ENCODE measurements at places on chromosomes 3 and 15.

GRCh38 chr3:179268400-179269051 is 17.6 kb upstream of the KCNMB3 start:
- no peak for DNase-seq

DNA sequence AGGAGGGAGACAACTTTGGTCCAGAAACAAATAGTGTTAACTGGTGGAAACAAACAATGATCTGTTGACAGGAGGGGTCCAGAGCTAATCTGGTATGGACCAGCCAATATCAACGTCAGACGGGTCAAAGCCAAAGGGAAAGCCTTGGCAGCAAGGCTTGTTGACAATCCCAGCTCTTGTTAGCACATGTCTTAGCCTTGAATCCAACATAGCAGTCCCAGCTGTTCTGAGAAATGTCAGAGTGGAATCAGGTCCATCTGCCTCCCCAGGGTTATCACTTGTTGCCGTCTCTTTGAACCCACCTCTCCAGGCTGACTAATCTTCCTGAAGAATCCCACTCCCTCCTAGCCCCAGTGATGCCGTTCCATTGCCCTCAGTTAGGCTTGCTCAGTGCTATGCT is 404.6 kb upstream of the MCTP2 start:
- DNase-seq, result no peak

DNA sequence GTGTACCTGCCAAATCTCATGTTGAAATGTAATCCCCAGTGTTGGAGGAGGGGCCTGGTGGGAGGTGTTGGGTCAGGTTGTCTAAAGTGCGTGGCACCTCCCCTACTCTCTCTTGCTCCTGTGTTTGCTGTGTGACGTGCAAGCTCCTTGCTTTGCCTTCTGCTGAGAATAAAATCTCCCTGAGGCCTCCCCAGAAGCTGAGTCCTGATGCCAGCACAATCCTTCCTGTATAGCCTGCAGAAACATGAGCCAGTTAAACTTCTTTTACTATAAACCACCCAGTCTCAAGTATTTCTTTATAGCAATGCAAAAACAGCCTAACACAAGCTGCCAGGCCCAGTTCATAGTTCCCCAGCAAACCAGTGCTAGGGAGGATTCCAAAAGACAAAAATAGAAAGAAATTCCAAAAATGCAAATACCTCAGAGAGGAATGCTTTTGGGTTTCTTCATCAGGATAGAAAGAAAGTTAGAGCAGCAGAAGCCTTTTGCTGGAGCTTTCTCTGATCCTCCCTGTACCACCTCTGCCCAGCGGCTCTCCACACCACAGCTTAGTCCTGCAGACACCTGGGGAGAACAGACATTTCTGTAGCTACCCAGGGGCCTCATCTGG is 25.9 kb upstream of the CDV3 start:
- no peak for DNase-seq

GRCh38 chr15:57541805-57542504 is 49.7 kb upstream of the MYZAP start:
- DNase-seq, result no peak

DNA sequence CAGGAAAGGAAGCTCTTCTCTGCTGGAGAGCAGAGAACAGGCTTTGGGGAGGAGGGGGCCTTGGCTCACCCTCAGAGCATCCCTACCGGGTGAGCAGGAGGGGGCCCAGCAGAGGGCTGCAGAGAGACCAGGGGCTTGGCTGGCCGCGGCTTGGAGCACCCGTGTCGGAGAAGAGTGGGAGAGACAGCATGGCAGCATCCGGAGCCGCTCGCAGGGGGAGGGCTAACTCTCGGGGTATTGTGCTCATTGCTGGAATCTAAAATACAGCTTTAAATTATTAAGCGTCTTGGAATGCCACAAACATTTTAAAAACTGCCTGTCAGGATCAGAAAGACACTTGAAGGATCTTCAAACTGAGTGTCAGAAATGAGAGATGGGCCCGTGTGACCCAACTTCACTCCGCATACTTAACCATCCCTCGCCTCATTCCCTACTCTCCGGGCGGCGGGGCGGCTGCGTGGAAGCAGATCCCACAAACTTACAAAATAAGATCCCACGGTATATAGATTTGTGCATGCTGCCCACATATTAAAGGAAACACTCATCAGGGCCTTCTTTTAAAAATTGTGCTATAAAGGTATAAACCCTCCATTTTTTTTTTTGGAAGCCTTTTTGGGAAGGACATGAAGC is 53.9 kb downstream of the EIF4E3 start:
- no peak for DNase-seq

GRCh38 chr3:192515664-192516045 is 211.7 kb downstream of the FGF12 start:
- DNase-seq, result no peak

DNA sequence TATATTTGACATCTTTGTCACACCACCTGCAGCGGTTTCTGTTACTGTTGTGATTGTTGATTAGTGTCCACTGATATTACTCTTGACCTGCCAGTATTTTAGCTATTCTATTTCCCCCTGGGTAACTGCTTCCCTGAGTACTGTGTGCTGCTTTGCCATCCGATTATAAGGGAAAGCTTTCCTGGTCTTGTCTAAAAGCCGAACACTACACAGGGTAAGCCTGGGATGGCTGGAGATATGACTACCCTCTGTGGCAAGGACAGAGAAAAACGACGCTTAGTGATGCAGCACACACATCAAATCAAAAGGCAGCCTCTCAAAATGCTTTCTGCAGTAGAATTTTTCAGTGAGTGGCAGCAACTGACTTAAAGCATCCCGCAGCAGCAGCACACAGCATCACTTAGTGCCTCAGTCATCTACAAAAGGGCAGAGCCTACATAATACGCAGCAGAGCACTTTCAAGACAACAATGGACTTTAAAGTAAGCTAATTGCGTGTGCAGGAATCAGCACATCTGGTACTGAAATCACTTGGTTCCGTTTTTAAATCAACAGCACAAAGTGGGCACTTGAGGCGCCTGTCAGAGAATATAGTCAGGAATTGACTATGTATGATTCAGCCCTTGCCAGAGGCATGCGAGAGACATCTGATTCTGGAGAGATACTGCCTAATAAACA is 656.3 kb upstream of the TGFBR2 start:
- no peak for DNase-seq

- no peak for DNase-seq
These were observed 1123.0 kb downstream of the ROBO1 start for GRCh38 chr3:78644847-78645246.

GRCh38 chr15:81948751-81949150 is 97.1 kb downstream of the MEX3B start:
- DNase-seq, result no peak

DNA sequence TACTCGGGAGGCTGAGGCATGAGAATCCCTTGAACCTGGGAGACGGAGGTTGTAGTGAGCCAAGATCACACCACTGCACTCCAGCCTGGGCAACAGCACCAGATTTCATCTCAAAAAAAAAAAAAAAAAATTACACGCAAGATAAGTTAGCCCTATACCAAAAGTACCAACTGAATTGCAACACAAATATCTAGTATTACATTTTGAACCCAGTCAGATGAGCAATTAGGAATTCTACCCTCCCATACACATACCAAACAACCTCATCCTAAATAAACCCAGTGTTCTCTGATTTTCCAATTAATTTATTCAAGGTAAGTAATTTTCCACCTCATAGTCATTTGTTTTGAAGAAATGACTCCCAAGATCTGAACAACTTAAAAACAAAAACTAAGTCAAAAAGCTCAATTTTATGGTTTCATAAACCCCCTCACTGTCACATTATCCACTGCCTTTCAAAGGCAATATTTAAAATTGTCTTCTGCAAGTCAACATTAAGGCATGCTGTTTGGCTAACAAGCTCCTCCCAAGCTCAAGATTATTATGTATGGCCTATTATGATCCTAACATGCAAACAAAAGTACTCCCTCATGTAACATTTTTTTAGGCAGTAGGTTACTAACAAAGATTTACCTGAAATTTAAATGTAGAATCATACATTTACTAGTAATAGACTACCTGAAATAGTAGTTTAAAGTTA is 4.5 kb downstream of the RAF1 start:
- DNase-seq, result no peak

DNA sequence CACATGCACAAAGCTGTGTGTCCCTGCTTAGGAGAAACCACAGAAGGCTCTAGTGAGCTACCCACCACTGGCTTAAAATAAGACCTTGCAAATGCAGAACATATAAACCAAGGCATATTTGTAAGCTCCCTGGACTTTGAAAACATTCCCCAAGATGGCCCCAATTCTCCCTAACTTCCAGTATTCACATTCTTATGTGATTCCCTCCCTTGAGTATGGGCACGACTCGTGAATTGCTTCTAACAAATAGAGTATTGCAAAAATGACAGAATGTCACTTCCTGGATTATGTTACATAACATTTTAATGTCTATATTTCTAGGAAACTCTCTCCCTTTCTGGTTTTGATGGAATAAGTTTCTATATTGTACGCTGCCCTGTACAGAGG is 131.8 kb upstream of the MCTP2 start:
- DNase-seq, result no peak

- no peak for DNase-seq
These were observed 21.9 kb downstream of the KY start for GRCh38 chr3:134628884-134629283.

DNA sequence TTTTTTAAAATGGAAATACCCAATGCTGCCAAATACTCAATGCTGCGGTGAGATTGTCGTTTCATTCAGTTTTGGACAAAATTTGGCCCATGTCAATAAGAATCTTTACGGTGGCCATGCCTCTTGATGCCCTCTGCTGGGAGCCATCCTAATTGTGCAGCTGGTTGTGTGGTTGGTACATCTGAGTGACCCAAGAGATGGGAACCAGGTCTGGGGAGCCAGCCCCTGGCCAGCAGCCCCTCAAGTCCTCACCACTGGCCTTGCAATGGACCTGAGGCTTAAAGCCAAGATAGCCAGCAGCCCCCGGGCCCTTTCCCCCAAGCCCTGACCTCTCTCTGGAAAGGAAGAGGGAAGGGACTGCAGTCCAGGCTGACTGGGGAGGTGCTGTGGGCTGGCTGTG is 36.4 kb upstream of the ESYT3 start:
- DNase-seq, result no peak

- no peak for DNase-seq
These were observed 32.8 kb downstream of the ZXDC start for GRCh38 chr3:126442856-126443242.

- no peak for DNase-seq
These were observed 51.1 kb upstream of the SEC22A start for GRCh38 chr3:123150449-123151215.

- no peak for DNase-seq
These were observed 772.9 kb downstream of the DIPK2A start for GRCh38 chr3:144744473-144744872.

- no peak for DNase-seq
These were observed 220.9 kb upstream of the NANOGP8 start for GRCh38 chr15:35305946-35306345.

- DNase-seq, result no peak
These were observed 259.2 kb upstream of the TLE3 start for GRCh38 chr15:70356919-70357318.

- DNase-seq, result no peak
These were observed 445.4 kb downstream of the EPHB1 start for GRCh38 chr3:135240426-135240825.

GRCh38 chr15:73950479-73950830 is 24.2 kb downstream of the LOXL1 start:
- no peak for DNase-seq

DNA sequence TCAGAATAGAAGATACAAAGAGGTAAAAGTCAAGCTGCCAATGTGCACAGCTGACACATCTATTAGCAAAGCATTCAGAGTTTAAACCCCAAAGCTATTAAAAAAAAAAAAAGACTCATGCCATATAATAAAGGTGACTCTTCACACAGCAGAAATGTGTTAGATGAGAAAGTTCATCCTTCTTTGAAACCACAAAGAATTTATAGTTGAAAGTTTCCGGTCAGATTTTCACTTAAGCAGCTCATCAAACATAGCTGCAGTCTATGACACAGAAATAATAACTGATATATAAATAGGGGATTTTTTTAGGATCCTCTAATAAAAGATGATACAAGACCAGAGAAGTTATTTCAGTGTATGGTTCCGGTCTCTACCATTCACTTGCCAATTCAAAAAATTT is 76.6 kb downstream of the WWTR1 start:
- DNase-seq, result no peak

DNA sequence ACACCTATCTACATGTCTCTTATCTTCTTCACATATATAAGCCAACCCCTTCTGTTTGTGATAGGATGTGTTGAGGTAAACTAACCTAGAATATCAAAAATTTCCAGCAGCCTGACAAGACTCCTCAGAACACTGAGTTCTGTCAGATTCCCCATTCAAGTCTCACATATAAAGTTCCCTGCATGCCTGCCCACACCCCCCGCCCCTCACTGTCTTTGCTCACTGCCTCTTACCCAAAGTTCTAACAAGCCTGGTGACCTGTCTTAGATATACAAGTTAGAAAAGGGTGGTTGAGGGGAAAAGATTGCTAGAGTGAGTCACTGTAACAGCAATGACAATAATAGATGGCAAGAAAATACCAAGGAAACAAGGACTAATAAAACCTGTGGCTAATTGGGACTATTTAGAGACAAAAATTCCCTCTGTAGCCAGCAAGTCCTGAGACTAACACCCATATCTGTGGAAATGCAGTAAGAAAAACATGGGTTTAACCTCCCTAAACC is 40.1 kb downstream of the FBXO22 start:
- no peak for DNase-seq

GRCh38 chr3:40086890-40087883 is 222.3 kb upstream of the EIF1B start:
- no peak for DNase-seq

DNA sequence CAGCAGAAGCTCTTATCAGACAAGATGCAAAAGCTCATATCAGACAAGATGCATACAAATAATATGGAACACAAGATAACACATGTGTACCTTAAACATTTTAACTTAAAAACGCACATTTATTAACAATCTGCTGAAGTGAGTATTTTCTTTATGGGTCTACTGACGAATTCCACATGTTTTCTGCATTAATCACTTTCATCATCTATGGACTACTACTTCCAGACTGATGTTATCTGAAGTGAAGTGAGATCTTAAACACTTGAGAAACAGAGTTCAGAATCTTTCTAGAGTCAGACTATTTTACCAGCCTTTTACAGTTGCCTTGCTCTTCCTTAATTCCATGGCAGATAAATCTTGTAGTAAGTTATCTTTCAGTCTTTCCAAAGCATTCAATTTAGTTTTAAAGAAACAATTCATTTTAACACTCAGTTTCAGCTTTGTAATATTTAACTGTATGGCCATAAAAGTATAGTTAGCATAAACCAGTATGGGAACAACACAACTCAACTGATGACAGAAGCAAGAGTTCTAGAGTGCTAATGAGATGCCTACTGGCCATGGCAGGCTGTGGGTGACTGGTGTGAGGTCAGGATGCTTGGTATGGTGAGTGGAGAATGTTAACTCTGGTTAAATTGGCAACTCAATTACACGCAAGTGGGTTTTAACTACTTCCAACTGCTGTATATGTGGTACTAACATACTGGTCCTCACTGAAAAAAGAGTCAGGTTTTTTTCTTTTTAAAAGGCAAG is 9.8 kb downstream of the CMTM6 start:
- DNase-seq, result no peak

- DNase-seq, result no peak
These were observed 178.2 kb upstream of the TGFBR2 start for GRCh38 chr3:30428251-30428650.
